Stromal cell of bone marrow (primary cell): ENCODE measurements at places on chromosomes 7 and 10.
A peak's percentile ranks its signal among the peaks of the same experiment; 100 is the strongest.

- DNase-seq, result no peak
Measured at GRCh38 chr7:157983502-157984422, 603.9 kb downstream of the PTPRN2 start.

GRCh38 chr7:49639068-49639593, 134.3 kb upstream of the VWC2 start:
- no peak for DNase-seq

- peak; percentile 63 for DNase-seq
Measured at GRCh38 chr10:70815504-70816219, at the start of gene SGPL1. TSS of gene SGPL1 (plus strand) at chr10:70815948. CDS start at chr10:70816854, 906 bp downstream.

DNA sequence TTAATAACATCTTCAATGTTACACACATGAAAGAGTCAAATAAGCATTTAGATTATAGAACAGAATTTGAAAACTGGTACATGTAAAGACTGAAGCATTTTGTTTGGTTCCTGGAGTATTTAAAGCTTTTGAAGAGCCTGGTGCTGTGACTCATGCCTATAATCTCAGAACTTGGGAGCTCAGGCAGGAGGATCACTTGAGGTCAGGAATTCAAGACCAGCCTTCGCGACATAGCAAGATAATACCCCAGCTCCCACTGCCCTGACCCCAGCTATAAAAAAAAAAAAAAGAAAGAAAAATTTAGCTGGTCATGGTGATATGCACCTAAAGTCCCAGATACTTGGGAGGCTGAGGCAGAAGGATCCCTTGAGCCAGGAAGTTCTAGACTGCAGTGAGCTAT, 87.8 kb downstream of the HDAC9 start:
- DNase-seq, result no peak

DNA sequence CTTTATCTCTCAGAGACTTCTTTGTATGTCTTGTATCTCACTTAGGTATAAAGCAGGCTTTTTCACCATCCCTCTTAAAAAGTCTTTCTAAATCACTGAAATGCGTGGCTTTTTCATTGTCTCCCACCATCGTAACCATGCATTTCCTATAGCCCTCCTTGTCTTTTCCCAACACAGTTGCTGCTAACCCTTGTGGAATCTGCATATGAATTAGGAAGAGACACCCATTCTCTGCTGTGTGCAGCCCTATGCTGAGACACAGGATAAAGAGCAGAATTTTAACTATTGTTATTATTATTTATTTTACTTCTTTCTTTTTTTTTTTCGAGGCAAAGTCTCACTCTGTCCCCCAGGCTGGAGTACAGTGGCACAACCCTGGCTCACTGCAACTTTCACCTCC, 804.3 kb upstream of the COBL start:
- DNase-seq, result no peak

- no peak for DNase-seq
Measured at GRCh38 chr10:79258894-79259293, 88.4 kb upstream of the PPIF start.

DNA sequence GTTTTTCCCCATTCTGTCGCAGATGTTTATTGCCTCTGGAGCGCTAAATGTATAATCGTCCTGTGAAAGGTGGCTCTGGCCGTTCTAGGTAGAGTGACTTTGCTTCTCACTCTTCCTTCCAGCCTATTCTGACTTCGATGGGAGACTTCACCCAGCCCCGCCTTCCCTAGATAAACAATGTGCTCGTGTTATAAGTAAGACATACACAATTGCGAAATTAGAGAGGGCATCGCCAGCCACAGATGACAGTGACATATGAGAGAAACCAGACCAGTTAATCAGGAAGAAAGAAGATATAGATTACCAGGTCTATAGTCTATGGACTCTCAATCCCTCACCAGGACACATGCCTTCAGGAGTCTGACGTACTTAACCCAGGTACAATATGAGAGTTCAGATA, 1050.5 kb upstream of the AUTS2 start:
- DNase-seq, result no peak

DNA sequence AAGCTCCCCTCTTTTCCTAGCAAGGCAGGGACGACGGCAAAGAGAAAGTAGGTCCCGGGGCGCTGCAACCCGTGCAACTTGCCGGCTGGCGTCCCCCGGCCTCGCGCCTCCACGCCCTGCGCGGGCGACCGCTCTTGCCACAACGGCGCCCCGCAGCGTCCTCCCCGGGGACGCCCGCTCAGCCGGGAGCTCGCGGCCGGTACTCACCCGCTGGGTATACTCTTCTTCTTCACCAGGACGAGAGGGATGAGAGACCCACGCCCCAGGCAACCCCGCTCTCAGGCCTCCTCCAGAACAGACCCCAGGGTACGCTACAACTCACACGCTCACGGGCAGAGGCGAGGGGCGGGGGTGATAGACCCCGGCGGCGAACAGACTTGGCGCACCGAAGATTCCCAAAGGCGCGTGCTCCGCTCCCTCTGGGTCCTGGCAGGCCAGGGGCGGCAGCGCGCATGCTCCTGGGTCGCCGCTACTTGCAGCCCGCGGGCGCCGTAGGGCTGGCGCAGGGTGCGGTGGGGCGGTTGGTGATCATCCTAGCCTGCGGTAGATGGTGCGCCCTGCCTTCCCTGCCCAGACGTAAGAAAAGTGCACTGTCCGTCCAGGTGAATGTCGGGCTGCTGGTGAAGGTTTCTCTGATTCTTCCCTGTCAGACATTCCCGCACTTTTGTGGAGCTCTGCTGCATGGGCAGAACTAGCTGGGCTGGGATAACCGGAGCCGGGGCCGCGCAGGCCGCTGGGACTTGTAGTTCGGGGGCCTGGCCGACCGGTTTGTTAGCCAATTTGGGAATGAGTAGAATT, at the start of gene CC2D2B:
CC2D2B (plus strand) TSS at position 520 of the 798 bp plus-strand sequence. CDS start 3,349 bp downstream, outside the sequence.
- peak; percentile 66 for DNase-seq

DNA sequence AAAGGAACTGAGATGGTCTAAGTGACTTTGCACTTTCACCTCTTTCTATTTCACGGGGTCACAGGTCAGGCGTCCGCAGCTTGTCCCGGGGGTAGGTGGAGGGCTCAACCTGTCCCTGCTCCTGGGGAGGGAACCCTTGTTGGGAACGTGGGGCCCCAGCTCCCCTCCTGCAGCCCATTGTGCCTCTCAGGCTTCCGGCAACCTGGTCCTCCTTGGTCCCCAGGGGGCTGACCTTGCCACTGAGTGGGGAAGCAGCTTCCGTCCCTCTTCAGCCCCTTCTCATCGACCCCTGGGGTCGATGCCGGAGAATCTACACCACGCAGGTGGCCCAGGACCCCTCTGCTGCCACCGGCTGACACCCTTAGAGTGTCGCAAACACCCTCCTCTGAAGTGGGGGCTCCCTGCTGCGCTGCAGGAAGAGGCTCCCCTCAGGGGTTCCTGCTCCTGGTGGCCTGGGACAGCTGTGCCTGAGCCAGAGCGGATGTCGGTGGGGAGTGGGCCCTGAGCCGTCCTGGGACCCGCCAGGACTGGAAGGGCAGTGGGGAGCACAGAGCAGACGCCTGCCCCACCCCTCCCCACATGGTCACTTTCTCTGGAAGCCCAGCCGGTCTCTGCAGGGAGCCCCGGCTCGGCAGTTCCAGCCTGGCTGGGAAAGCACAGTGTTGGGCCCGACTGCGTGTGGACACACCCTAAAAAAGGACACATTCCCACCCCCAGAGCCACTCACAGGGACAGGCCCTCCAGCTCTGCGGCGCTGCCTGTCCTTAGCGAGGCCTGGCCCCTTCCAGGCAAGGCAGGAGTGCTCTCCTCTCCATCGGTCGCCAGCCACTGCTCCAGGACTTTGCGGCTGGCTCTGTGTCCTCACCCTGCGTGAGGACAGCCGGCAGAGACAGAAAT, 357.5 kb upstream of the SHH start:
- DNase-seq, result no peak

DNA sequence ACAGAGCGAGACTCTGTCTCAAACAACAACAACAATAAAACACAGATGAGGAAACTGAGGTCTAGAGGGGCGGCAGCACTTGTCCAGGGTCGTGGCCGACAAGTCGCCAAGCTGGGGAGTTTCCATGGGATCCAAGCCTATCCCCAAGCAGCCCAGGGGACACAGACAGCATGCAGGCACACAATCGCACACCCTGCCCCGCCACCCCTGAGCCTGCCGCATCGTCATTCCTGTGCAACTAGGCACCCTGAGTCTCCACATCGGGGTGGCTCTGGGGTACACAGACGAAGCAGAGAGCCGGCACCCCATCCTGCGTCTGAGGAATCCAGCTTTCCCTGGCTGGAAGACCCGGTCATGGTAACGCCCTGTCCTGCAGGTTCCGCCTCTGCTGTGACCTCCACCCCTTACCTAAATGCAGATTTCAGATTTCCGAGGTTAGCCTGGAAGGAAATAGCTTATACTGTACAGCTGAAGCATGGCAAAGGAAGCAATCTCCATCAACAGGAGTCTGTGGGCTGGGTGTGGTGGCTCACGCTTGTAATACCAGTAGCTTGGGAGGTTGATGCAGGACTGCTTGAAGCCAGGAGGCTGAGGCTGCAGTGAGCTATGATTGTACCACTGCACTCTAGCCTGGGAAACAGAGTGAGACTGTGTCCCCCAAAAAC, 136.1 kb upstream of the TNRC18 start:
- no peak for DNase-seq

DNA sequence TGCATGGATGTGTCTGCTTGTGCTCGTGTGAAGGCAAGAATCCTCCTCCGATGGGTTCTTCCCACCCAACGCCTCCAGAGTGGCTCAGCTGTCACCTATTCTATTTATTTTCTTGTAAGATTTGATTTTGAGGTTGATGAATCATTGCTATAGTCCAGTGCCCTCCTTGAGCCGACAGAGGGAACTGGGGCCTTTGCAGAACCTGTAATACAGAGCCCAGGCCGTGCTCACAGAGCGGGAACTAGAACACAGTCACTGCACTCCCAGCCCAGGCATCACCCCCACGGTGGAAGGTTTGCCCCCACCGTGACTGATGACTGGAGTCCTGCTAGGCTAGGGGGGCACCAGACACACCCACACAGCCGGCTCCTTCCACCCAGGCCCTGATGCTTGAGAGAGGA, 2.0 kb downstream of the RARRES2 start:
- no peak for DNase-seq

GRCh38 chr10:97805949-97806348, 34.1 kb upstream of the SFRP5 start:
- no peak for DNase-seq

- DNase-seq, result no peak
Measured at GRCh38 chr7:91892099-91892705, 11.7 kb upstream of the MTERF1 start.

DNA sequence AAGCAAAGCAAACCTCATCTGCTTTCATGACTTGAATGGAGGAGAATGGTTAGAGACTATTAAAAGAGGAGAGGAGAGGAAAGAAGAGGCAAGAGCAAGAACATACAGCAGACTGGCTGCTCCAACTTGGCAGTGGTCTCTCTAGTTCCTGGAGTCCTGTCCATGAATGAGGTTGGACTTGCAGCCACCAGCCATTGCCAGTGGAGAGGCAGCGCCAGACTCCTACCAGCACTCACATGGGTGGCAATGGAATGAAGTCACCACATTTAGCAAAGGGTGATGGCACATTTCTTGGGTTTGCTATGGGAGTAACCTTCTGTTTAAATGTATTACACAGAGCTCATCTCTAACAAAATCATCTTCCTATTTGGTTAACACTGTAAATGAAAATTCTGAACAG, 257.8 kb upstream of the IMMP2L start:
- DNase-seq, result no peak

DNA sequence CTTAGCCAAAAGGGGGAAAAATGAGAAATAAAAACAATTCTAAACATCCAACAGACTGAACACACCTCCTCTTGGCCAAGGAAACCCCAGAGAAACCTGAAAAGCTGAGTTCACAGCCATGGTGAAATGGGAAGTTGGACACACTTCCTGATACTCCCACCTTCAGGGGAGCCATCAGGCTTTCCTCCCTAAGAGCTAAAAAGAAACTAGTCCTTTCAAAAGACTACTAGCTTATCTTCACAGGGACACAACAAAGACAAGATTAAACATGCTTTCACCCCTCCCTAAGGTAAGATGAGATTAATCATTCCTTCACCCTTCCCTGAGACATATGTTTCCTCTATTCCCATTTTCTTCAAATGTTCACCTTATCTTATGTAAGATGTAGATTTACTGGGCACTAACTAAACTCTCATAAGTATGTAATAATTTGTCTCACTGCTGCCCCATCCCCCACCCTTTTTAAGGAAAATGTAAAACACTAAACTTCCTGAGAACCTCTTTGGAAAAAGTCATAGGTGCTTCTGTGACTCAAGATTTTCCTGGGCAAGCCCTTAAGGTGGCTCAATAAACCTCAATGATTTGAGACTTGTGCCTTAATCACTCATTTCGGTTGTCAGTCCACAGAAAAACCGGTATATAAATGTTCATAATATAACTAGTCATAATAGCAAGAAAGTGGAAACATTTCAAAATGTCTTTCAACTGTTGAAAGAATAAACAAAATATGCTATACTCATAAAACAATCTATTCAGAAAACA, 40.5 kb downstream of the HTR7 start:
- DNase-seq, result no peak

DNA sequence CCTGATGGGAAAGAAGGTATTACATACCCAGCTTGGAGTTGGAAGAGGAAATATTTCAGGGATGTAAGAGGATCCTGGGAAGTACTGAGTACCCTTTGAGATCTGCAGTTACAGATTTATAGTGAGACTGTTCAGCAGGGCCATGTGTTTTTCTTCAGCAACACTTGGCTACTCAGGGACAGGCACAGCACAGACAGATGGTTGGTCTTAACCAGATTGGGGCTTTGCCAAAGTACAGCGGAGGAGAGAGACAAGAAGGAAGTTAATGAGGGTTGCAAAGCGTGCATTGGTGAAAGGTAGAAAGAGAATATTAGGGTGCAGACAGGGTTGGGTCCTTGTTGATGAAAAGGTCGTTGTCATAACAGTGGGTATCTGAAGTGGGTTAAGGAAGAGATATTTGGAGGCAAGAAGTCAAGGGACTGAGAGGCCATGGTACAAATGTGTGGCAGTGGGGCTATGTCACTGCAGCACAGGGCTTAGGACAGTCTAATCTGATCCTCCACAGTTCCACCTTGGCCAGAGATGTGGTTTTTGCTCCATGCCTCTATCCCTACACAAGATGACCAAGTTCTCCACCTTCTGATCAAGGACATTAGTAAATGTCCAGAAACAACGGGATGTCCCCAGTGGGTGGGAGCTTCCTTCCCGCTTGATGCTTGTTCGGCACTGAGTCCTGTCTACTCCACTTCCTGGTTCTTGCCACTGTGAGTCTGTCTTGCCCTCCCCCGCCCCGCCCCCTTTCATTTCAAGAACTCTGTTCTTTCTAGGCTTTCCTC, 18.9 kb upstream of the DNAJC1 start:
- no peak for DNase-seq

GRCh38 chr7:2715341-2716231, 27.6 kb downstream of the AMZ1 start:
- no peak for DNase-seq

DNA sequence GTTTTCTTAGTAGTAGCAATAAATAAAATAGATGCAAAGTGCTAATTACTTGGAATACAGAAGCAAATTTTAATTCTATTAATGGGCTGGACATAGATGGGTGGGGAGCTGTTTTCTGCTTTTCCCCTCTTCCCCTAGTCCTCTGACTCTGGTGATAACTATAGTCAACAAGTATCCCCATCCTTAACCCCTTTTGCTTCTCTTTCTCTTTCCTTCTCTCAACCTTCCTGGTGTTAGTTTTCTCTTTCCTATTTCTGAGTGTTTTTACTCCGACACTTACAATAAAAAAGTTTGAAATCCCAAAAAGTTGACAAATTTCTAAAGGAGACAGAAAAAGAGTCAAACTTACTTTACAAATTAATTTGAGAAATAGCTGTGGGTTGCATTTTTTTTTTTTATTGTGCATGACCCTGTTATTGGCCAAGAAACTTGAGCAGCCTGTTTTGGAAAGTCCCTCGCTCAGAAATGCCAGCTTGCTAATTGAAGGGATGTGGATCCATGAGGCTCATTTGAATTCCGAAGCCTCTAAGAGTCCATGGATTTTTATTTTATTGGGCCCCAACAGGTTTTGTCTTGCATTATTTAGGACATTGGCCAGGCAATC, 2.4 kb downstream of the FAS start:
- no peak for DNase-seq
